Mesothelial cell of epicardium (in vitro differentiated cells): ENCODE measurements at places on chromosomes 7 and 10.

DNA sequence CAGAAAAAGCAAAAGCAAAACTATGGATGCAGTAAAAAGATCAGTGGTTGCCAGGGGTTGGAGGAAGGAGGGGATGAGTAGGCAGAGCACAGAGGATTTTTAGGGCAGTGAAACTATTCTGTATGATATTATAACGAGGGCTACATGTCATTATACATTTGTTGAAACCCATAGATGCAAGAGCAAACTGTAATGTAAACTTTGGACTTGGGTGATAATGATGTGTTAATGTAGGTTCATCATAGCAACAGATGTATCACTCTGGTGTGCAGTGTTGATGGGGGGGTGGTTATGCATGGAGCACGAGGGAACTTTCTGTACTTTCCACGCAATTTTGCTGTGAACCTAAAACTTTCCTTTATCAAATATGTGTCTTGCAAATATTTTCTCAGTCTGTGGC lies 23.2 kb downstream of the SLK start:
- no peak overlapping the region for H3K4me3 ChIP-seq
- no peak overlapping the region for H3K27ac ChIP-seq
- H3K27me3 ChIP-seq, result no peaks in the 10 kb centered on the region
- DNase-seq, result no peak
- H3K4me1 ChIP-seq, result peaks cover 5% of the 10 kb centered on the region
- H3K36me3 ChIP-seq, result peaks cover 12% of the 10 kb centered on the region

DNA sequence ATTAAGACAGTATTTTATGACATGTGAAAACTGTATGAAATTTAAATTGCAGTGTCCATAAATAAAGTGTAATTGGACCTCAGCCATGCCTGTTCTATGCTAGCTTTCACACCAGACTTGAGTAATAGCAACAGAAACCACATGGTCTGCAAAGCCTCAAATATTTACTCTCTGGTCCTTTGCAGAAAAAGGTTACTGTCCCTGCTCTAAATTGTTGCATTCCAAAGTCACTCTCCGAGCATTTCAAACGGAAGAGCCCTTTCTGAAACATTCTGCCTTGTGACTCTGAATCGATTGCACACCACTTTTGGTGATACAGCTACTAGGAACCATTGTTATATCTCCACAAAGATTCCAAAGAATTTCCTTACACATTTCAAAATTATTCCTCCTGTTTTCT lies 81.0 kb upstream of the STK17A start:
- no peak overlapping the region for H3K4me3 ChIP-seq
- H3K27ac ChIP-seq, result no peak overlapping the region
- H3K4me1 ChIP-seq, result peaks cover 3% of the 10 kb centered on the region

DNA sequence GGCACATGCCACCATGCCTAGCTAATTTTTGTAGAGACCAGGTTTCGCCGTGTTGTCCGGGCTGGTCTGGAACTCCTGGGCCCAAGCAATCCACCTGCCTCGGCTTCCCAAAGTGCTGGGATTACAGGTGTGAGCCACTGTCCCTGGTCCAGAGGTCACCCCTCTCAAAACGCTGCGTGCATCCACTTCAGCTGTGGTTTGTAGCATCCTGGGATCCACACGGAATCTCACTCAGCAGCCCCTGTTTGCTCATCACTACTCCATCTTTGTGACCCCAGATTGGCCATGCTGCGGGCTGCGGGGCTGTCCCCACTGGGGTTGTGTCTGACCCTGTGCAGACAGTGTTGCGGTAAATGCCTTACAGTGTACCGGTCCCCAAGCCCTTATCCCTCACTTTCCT lies 3.5 kb downstream of the INPP5A start:
- H3K36me3 ChIP-seq, result no peaks in the 10 kb centered on the region
- peaks cover 49% of the 10 kb centered on the region for H3K4me1 ChIP-seq
- H3K27me3 ChIP-seq, result no peaks in the 10 kb centered on the region
- no peak for DNase-seq
- H3K27ac ChIP-seq, result peak overlapping the region; percentile 63
- H3K4me3 ChIP-seq, result no peak overlapping the region

DNA sequence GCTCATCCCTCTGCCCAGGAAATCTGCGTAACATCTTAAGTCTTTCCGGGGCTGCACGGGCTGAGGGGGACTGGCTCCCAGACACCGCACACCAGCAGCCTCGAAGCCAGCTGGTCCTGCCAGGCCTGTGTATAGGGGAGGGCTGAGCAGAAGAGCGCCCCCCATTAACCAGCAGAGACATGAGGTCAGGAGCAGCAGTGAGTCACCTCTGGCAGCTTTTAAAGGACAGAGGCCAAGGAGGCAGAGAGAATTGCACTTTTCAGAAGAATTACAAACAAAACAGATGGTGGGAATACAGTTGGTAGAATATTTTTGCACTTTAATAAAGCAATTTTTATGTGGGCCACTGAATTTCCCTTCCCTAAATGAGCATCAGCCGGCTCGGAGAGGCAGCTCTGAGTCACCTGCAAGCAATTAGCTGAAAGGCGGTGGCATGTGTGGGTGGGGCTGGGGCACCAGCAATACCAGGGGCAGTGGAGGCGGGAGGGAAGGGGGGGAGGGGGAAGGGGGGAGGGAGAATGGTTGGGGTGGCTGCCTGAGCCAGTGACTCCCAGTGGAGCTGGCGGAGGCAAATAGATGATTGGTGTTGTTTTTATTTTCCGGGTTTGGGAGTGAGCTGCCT lies 39.1 kb downstream of the GOLGA7B start:
- no peak for DNase-seq
- peaks cover 13% of the 10 kb centered on the region for H3K4me1 ChIP-seq
- no peak overlapping the region for H3K27ac ChIP-seq

GRCh38 chr7:48563334-48563733 lies 361.0 kb upstream of the CDC14C start:
- H3K4me3 ChIP-seq, result no peak overlapping the region
- H3K36me3 ChIP-seq, result no peaks in the 10 kb centered on the region
- no peaks in the 10 kb centered on the region for H3K4me1 ChIP-seq
- no peak for DNase-seq
- H3K27ac ChIP-seq, result no peak overlapping the region
- no peaks in the 10 kb centered on the region for H3K27me3 ChIP-seq
